Vagina (tissue), 2 donors: ENCODE measurements at places on chromosomes 12 and 14.

GRCh38 chr14:77885367-77885766, 85.5 kb downstream of the ADCK1 start:
- no peak for DNase-seq
- no peaks in the 10 kb centered on the region for H3K36me3 ChIP-seq
- H3K4me1 ChIP-seq: peaks cover 6% of the 10 kb centered on the region
- H3K27me3 ChIP-seq: no peaks in the 10 kb centered on the region
- H3K4me3 ChIP-seq: no peak overlapping the region

DNA sequence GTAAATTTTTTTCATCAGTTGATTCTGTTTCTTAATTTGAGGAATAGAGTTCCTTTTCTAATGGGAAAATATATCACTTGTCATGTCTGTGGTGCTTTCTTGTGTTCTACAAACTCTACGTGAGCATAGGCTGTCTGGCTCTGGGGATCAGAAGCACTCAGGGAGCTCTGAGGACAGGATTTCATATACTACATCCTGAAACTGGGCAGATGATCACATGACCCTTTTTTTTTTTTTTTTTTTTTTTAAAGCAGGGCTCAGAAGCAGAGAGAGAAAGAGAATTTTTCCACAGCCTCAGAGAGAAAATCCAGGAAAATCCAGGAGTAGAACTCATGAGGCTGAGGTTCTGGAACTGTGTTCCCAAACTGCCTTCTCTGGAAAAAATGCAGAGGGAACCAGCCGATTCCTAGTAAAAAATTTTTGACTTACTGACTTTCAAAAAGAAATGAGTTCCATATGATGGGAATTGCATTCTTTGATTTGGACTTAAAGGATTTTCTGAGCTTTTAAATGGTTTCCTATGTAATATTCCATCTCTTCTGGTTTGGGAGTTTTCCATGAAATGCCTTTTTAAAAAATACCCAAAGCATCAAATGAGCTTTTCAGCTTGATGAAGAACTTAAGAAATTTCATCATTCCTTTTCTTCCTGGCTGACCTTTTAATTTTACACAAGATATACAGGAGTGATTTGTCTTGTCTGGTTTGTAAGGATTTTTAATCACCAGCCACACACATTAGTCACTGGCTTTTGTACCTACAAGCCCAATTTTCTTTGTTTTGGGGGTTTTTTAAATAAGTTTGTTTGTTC, 183.1 kb upstream of the HIF1A start:
- H3K36me3 ChIP-seq: no peaks in the 10 kb centered on the region
- no peaks in the 10 kb centered on the region for H3K27me3 ChIP-seq
- DNase-seq: no peak

- no peak for DNase-seq
- no peaks in the 10 kb centered on the region for H3K36me3 ChIP-seq
- no peak overlapping the region for H3K27ac ChIP-seq
- no peaks in the 10 kb centered on the region for H3K27me3 ChIP-seq
- no peak overlapping the region for H3K4me3 ChIP-seq
These were observed 326.7 kb downstream of the ATP23 start for GRCh38 chr12:58268069-58268468.

DNA sequence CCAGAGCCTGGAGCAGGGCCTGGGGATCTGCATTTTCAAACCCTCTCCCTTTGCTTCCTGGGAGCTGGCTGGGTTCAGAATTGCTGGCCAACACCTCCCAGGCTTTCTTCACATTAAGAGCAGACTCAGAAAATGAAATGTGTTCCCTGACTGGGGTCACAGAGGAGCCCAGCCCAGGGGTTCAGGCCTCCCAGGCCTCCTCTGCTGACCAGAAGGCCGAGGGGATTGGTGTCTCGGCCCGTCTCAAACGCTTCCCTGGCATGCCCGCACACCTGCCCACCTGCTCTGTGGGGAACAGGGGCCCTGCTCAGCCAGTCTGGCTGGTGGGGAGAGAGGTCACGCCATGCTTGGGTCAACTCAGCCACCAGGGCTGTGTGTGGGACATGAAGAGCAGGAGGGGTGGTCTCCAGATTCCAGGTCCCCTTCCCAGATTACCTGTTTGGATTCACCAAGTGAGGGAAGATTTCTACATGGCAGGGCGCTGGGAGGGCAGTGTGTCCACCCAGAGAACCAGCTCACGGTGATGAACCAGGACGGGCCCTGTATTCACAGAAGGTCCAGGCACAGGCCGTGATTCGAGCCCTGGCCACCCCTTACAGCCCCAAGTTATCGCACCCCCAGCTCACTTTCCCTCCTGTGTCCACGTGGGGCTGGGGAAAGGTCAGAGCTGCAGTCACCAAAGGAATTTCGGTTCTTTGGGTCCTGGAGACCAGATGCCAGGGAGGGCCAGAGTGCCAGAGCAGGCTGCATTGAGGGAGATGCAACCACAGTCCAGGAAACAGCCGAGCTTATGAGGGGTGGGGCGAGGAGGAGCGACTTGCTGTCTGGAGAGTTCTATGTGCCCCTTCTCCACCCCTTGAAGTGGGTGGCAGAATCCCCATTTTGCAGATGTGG, 55.2 kb upstream of the RIN3 start:
- no peaks in the 10 kb centered on the region for H3K4me1 ChIP-seq
- H3K27ac ChIP-seq: no peak overlapping the region
- H3K4me3 ChIP-seq: no peak overlapping the region
- H3K36me3 ChIP-seq: no peaks in the 10 kb centered on the region
- H3K27me3 ChIP-seq: no peaks in the 10 kb centered on the region

- peak overlapping the region; percentile 86 for H3K4me3 ChIP-seq
- H3K27me3 ChIP-seq: no peaks in the 10 kb centered on the region
- no peaks in the 10 kb centered on the region for H3K36me3 ChIP-seq
- no peak overlapping the region for H3K27ac ChIP-seq
These were observed 1.8 kb downstream of the TRAF3 start for GRCh38 chr14:102779084-102779462.

DNA sequence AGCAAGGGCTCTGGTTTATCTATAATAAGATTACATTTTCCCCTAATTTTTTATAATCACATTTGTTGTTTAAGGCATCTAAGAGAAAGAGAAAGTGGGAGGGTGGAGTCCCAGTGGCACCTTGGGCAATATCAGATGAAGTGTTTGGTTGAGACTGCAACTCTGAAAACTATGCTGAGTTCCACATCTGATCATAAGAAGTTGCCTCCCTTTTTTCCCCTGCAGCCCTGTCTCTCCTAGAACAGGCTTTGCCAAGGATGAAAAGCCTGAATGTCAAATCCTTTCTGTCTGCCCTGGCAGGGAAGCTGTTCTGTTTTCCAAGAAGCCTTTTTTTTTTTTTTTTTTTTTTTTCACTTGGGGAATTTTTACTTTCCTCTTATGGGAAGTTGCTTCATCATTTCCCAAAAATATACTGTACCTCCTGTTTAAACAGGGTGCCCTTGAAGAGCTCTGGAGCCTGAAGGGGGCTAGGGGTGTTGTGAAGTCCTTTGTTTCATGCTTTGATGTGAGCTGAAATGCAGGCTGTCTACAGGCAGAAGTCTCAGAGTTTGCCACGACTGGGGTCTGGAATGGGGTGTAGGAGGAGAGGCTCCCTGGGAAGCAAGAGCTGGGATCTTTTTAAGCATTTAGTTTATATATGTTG, 71.3 kb downstream of the SUSD6 start:
- peak overlapping the region; percentile 52 for H3K27ac ChIP-seq
- H3K4me1 ChIP-seq: peaks cover 64% of the 10 kb centered on the region
- DNase-seq: no peak

GRCh38 chr12:51217133-51217967, 512 bp downstream of the POU6F1 start:
- H3K4me3 ChIP-seq: peak overlapping the region; percentile 76
- DNase-seq: no peak
